ENCODE measurements at places on chromosomes 3 and 15.

- no peak for DNase-seq
Observed at GRCh38 chr3:2792432-2792831, 317.7 kb downstream of the IL5RA start.

- no peak for DNase-seq
Observed at GRCh38 chr3:187079090-187080022, 59.9 kb downstream of the RPL39L start.

GRCh38 chr3:161793194-161793930 is 296.8 kb downstream of the OTOL1 start:
- DNase-seq: no peak

- DNase-seq: no peak
Observed at GRCh38 chr3:134313847-134314587, 60.2 kb downstream of the AMOTL2 start.

GRCh38 chr3:57112206-57112605 is 51.7 kb downstream of the SPATA12 start:
- no peak for DNase-seq

DNA sequence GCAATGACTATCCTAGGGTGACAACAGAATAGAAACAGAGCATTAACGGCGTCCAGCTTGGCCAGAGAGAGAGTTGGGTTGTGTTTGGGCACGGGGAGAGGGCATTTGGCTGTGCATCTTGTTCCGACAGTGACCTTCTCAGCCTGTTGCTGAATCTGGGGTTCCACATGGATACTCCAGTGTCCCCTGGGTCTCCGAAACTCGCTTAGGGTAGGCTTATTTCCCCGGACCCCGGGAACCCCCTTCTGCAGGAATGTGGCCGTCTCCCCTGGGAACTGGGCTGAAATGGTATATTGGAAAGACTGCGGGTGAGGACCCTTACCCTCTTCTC is 7.9 kb downstream of the SHOX2 start:
- no peak for DNase-seq

DNA sequence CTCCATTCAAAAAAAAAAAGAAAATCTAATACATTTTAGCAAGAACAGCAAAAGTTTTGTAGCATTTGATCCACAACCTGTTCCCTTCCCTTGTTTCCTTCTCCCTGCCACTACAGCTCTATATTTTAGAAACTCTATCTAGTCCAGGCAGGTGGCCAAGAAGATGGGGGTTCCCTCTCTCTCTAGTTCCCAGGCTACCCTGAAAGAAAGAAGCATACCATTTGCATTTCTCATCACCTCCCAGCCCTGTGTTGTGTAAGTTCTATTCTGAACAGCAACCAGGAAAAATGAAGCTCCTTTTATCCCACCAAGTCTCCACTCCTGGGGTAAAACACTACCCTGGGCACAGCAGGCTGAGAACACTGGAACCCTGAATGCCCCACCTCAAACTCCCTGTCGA is 100.0 kb downstream of the PCCB start:
- no peak for DNase-seq
